ENCODE measurements at places on chromosomes 5 and 9.

GRCh38 chr5:115374057-115374775 lies 77.8 kb upstream of the CCDC112 start:
- DNase-seq = no peak

DNA sequence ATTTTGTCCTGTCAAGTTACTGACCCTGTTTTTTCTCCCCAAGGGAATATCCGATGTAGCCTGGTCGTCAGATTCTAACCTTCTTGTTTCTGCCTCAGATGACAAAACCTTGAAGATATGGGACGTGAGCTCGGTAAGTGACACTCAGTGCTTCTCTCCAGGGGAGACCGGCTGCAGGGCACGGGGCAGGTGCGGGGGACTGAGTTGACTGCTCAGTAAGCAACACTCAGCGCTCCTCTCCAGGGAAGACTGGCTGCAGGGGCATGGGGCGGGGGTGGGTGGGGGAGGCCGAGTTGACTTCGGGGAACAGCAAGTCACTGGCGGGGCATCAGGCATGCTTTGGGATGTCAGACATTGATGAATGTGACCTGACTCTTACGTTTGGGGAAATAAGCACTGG lies 6.0 kb downstream of the WDR5 start:
- DNase-seq = no peak

GRCh38 chr5:98108497-98108896 lies 665.0 kb upstream of the RGMB start:
- DNase-seq = no peak

- no peak for DNase-seq
These were observed 984.5 kb upstream of the CDH18 start for GRCh38 chr5:20972419-20972925.

DNA sequence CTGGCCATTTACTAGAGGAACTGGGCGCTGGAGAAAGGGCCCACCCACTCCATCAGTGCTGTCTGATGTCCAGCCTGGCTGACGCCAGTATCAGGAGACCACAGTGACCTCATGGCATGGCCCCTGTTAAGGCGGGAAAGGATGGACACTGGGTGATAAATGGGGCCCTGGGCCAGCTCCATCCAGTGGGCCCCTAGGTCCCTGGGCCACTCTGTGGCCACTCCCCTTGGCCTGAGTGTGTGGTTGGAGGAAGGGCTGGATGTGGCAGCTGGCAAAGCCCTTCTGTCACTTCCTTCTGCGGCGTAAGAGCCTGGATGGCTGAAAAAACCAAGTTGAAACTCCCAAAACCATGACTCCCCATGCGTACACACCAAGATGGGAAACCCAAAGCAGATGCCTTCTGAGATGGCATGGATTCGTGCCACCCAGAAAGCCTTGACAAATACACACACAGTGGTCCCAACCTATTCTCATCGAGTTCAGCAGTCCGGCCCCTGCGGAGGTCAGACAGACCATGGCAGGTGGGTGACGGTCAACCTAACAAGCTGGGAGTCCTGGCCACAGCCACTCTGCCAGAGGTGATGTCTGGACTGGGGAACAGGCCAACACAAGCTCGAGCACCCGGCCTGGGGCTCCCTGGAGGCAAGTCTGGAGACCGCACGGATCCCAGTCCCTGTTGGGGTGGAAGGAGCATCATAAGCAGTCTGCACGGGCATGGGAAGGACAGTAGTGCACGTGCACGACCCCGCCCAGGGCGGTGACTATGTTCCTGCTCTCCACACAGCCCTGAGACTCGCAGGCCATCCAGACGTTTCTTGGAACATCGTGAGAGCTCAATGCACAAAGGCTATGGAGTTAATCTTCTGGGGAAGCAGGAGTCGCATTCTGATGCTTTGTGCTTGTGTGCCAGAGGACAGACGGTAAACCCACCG lies 45.2 kb upstream of the NOTCH1 start:
- no peak for DNase-seq

GRCh38 chr9:132364068-132364467 lies 9.3 kb upstream of the SETX start:
- DNase-seq = no peak

DNA sequence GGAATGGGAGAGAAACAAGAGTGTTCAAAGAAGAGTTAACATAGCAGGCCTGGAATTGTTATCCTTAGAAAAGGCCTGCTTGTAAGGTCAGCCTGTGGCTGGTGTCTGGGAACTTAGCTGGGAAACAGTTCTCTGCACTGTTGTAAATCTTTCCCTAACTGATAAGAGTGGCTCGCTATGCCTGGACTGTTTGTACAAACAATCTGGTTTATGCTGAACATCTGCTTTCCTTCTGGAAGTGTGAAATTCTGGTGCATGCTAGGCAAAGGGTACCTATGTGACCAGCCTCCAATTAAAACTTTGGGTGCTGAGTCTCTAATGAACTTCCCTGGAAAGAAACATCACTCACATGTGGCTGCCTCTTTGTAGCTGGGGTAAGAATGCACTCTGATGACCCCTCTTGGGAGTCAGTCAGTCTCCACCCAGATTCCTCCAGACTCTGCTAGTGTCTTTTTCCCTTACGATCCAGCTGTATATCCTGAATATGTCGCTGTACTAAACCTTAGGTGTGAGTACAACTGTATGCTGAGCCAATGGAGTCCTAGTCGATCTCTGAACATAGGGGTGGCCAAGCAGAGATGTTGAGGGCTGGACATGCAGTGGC lies 16.5 kb downstream of the SPARC start:
- no peak for DNase-seq

DNA sequence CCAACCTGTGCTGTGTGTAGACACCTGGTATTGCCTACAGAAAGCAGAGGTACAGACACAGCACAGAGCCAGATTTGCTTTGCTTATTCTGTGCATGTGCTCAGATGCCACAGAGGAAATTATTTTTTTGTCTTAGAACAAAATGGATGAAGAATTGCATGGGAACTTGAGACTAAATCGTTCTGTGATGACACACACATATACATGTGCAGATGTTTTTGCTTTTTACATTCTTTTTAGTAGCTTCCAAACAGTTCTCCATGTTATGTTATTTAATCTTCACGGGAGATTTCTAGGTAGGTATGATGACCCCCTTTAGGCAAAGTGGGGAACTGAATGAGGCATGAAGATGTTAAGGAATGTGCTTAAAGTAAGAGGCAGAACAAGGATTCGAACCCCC lies 221.5 kb upstream of the PANK3 start:
- DNase-seq = no peak

- no peak for DNase-seq
These were observed 253.5 kb upstream of the NREP start for GRCh38 chr5:112010475-112010874.

GRCh38 chr5:112049738-112050137 lies 292.7 kb upstream of the NREP start:
- DNase-seq = no peak

DNA sequence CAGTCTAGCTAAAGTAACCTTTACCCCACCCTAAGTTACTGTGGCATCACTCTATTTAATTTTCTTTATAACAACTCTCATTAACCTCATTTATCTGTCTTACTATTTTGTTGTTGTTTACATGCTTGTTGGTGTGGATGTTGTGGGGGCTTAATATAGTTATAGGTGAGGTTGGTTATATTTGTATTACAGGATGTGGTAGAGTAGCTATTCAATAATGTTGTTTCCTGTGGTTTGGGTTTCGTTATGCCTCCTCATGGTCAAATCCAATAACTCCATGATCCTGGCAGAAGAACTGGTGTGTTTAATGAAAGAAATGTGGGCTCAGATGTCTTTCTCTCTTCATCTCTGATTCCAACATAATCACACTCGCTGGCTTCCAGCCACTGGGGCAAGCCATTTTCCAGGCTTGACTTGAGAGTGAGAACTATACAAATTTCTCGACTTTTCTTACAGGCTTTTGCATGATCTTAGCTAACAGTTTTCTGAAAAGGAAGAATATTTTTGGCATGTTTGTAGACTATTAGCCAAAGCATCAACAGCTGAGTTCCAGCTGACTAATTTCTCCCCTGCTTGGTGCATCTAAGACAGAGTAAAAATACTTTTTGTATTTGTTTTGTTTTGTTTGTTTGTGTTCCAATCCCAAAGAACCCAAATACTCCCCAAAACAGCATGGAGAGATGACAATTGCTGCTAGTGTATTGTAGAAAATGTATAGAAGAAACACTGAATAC lies 303.7 kb upstream of the PAPPA start:
- no peak for DNase-seq

DNA sequence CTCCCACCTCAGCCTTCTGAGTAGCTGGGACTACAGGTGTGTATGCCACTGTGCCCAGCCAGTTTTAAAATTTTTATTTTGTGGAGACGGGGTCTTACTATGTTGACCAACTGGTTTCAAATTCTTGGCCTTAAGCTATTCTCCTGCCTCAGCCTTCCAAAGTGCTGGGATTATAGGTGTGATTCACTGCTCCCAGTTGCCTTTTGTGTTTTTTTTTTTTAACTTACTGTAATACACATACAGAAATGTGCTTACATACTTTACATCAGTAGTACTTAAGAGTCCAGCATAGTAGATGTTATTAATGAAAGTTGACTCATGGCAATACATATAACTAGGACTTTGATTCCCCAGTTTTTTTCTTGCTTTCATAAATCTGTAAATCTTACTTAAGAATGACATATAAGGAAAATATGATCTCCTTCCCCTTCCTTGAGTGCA lies 4.7 kb downstream of the MAN2A1 start:
- no peak for DNase-seq

DNA sequence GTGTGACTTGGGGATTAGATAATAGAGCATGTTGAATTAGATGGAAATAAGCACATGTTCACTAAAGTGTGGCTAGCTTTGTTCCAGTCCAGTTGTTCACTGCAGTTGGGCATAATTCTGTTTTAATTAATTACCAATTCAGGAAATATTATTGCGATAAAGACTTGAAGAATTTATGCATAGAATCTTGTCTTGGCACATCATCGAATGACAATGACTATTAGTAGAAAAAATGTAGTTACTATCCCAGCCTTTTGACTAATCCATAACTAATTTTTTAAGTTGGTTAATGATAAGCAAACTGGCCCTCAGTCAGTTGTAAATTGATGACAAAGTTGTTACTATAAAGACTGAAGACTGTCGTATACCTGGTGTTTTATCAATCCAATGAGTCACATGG lies 10.5 kb downstream of the LNPEP start:
- no peak for DNase-seq

GRCh38 chr9:88658311-88658822 lies 123.4 kb downstream of the NXNL2 start:
- no peak for DNase-seq

- no peak for DNase-seq
These were observed 59.2 kb downstream of the CDH18 start for GRCh38 chr5:19928562-19929421.

Measured in activated CD4-positive, alpha-beta T cell treated with anti-CD3 and anti-CD28 coated beads for 24 hours (primary cell).